Pulmonary artery endothelial cell (primary cell): ENCODE measurements at places on chromosomes 4 and X. TPM values are rescaled to one million over a fixed set of nuclear protein-coding genes. Genes with fewer than 3 reads are reported as not detected.

- no peak for DNase-seq
Observed at GRCh38 chr4:25503779-25504178, 126.7 kb downstream of the ANAPC4 start.

DNA sequence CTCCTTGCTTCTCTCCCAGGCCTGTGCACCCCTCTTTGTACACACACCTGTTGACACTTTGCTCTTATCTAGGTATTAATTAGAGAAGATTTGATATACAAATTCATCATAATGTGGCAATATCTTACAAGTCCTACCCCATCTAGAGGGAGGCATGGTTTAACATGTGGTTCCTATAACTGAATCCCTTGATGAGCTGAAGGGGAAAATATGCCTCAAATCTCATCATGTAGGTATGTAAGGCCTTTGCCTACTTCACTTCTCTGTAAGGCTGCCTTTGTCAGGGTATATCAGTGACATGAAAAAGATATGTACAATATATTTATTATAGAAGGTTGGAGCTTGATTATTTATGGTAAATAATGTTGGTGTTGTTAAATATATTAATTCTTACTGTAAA, 31.9 kb downstream of the HTR2C start:
- no peak for DNase-seq

MAGEE1 gene
- 0.46 and 0.56 TPM in 2 replicates for total RNA-seq

DNA sequence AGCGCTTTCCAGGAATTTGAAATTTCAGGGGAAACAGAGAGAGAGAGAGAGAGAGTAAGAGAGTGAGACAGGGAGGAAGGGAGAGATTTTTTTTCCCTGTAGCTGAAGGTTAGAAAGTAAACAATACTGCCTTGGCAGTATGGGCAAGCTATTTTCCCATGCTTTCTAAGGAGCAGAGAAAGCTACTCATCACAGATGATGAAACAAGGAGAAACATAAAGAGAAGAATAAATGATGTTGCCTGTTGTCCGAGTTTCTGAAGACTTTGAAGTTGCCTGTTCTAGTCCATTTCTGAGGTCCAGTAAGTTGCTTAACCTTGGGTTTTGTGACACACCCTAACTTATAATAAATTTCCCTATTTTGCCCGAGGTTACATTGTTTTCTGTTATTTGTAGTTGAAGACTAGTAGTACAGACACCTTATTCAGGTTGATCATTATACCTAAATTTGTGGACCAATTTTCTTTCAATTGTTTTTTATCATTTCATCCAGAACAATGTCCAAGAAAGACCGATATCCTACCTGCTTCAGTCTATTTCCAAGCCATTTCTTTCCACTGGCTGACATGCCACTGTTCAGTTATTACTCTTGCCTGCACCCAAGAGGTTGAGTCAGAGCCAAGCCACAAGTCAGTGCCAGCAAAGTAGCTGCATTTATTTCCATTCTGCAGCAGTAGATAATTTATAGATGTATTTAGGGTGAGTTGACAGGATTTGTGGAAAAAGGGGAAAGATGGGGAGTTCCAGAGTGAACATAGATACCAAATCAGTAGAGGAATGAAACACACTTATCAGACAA, 49.7 kb upstream of the SLC16A2 start:
- no peak for DNase-seq
